ENCODE measurements at places on chromosomes 3 and 15.

GRCh38 chr3:177055605-177056571 lies 141.4 kb downstream of the TBL1XR1 start:
- no peak for DNase-seq

DNA sequence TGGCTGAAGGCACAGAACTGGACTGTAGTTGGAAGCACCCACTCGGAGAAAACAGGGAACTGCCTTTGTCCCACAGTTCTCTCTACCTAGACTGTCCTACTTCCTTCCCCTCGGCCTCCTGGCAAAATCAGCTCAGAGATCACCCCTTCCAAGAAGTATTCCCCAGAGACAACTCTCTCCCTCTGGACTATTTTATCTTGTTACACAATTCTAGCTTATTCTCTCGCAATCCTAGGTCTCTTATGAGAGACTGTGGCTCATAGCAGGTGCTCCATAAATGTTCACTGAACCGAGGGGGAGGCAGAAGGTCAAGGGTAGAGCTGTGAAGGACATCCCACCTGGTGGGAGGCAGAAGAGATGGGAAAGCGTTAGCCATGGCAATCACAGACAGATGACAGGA lies 10.6 kb downstream of the HEG1 start:
- DNase-seq = no peak

GRCh38 chr3:161573136-161573535 lies 76.5 kb downstream of the OTOL1 start:
- DNase-seq = no peak

GRCh38 chr15:87841426-87841998 lies 415.0 kb downstream of the NTRK3 start:
- DNase-seq = no peak

DNA sequence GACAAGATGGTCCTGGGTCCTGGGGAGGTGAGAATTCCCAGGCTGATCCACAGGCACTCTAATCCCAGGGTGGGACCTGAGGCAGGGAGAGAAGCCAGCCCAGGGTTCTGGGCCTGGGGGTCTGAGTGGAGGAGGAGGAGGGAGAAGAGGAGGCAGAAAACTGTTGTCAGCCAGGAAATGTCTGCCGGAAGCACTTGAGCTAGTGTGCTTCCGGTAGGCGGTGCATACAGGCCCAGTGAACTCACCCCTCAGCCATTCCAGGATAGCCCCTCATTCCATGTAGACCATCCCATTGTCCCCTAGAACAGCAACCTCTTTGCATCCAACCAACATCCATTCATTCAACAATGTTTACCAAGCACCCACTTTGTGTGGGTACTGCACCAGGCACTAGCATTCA lies 47.9 kb upstream of the LCTL start:
- DNase-seq = no peak

DNA sequence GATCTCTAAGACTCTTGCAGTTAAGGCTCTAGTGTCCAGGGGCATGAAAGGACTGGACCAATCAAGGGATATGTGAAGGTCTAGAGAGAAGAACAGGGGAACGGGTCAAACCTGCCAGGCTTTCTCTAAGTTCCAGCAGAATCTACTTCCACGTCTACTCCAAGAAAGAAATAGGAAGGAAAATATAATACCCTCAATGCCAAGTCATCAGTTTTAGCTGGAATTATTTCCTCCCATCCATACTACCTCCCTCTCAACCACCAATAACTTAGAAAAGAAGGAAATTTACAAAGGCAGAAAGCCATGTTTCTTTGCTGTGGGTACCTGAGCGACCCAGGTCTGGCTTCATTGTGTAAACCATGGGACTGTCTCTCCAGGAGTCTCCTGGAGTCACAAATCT lies 7.8 kb downstream of the SHC4 start:
- DNase-seq = no peak

DNA sequence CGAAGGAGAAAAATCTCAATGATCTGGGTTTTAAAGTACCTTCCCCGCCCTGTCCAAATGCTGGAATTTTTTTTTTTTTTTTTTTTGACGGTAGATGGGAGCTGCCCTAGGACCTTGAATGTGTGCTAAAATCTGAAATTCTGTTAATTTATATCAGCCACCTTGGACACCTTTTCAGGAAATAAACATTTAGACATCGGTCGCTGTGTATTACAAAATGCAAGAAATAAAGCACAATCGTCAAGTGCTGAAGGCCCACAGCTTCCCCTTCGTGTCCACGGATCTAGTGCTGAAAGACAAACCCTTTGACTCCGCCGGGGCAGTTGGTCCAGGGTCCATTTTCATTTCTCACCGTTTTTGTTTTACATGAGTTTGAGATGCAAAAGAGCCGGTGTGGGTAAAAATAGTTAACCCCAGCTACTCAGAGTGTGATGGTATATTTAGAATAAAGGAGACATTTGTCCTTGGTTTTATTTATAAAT lies 90.2 kb upstream of the CHD2 start:
- DNase-seq = peak; percentile 60

- no peak for DNase-seq
Observed at GRCh38 chr15:41915255-41915994, 21.6 kb upstream of the SPTBN5 start.

GRCh38 chr3:80215191-80215590 lies 447.4 kb upstream of the ROBO1 start:
- DNase-seq = no peak

GRCh38 chr3:104642827-104643226 lies 723.9 kb upstream of the ALCAM start:
- DNase-seq = no peak

- DNase-seq = no peak
Observed at GRCh38 chr15:44243141-44243540, 45.4 kb upstream of the GOLM2 start.

- DNase-seq = no peak
Observed at GRCh38 chr15:98057453-98057852, 97.0 kb downstream of the ARRDC4 start.

DNA sequence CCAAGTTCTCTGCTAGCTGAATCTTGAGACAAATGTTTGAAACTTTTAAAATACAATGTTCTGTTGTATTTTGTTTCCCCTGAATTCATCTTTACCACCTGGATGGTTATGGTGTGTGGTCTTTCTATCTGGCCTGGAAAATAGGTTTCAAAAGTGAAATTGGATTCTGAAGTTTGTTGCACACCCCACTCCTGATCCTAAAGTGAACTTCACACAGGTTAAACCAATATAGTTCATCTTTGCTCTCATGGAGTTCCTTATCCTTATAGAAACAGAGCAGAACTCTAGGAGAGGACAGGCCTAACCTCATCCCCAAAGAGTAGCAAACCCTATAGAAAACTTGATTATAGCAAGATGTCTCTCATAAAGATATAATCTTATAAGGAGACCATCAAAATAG lies 179.4 kb upstream of the BCL6 start:
- DNase-seq = no peak
